ENCODE measurements at places on chromosomes 1 and 21.
A peak's percentile ranks its signal among the peaks of the same experiment; 100 is the strongest.

- DNase-seq = no peak
These were observed 283.6 kb upstream of the USP25 start for GRCh38 chr21:15446223-15446622.

- DNase-seq = peak; percentile 7
These were observed 728 bp downstream of the OTUD7B start for GRCh38 chr1:150009604-150010392.

DNA sequence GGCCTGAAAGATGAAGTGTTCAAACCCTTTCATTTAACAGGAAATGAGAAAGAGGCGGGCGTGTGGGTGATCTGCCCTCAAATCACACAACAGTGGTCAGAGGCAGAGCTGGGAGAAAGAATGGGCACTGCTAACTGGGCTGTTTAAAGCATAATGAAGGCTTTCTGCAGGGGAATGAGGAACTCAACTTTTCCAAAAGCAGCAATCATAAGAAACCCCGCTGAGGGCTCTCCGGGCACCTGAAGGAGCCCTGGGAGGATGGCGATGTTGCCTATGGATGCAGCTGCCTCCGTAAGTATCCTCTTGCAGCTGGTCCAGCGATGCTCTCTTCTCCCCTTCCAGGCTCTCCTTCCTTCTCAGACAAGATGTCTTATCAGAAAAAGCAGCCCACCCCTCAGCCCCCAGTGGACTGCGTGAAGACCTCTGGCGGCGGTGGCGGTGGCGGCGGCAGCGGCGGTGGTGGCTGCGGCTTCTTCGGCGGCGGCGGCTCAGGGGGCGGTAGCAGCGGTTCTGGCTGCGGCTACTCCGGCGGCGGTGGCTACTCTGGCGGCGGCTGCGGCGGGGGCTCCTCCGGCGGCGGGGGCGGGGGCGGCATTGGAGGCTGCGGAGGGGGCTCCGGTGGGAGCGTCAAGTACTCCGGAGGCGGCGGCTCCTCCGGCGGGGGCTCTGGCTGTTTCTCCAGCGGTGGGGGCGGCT is 1.2 kb downstream of the LORICRIN start:
- peak; percentile 6 for DNase-seq

GRCh38 chr21:46527801-46528200 is 69.1 kb downstream of the DIP2A start:
- DNase-seq = no peak

GRCh38 chr1:116503546-116504307 is 67.1 kb downstream of the CD58 start:
- DNase-seq = no peak

- no peak for DNase-seq
These were observed 576.0 kb downstream of the PTBP2 start for GRCh38 chr1:97297611-97298010.

DNA sequence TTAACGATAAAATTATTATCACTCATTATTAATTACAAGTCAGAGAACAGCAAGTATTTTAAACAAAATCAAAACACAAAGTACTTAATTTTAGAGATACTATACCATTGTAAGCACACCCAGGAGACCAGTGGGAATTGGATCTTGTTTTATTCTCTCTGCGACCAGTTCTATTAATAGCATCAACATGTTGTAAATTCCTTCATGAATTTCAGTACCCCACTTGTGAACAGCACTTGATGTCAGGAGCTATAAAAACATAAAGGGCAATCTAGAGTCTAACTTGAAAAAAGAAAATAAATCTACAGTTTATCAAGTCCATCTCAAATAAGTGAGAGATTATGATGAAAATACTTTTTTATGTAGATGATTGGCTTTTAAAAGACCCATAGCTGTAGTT is 42.9 kb downstream of the USP24 start:
- no peak for DNase-seq

DNA sequence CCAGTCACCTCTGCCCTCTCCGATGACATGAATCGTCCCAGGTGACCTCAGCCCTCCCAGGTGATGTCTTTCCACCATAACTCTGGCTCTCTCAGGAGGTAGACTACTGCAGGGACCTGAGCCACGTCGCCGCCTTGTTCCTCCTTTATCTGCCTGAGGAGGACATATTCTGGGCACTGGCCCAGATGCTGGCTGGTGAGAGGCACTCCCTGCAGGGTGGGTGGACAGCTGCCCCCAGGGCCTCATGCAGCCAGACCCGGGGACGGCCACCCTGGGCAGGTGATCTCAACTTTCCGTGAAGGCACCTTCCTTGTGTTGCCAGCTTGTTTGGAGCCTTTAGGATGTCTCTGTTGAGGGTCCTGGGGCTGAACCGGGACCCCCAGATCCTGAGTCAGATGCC is 13.9 kb upstream of the ZBTB17 start:
- DNase-seq = no peak

GRCh38 chr1:53467391-53467790 is 8.2 kb downstream of the DMRTB1 start:
- DNase-seq = no peak

- DNase-seq = no peak
These were observed 229.1 kb upstream of the ZP4 start for GRCh38 chr1:238119861-238120260.

GRCh38 chr1:8170059-8170835 is 144.1 kb upstream of the ERRFI1 start:
- DNase-seq = no peak

DNA sequence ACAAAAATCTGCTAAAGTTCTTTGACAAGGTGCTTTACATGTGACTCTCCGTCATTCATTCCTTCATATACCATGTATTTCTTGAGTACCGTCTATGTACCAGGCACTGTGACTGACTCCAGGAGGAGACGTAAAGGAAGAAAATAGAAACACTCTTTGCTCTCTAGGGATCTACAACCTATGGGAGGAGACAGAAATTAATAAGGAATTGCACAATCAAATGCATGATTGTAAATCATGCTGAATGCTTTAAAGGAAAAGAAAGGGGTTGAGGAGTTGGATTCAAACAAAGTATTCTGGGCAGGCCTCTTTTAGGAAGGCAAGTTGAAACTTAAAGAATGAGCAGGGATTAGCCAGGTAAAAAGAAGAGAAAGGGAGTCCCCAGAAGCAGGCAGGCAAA is 239.1 kb upstream of the FGGY start:
- DNase-seq = no peak

DNA sequence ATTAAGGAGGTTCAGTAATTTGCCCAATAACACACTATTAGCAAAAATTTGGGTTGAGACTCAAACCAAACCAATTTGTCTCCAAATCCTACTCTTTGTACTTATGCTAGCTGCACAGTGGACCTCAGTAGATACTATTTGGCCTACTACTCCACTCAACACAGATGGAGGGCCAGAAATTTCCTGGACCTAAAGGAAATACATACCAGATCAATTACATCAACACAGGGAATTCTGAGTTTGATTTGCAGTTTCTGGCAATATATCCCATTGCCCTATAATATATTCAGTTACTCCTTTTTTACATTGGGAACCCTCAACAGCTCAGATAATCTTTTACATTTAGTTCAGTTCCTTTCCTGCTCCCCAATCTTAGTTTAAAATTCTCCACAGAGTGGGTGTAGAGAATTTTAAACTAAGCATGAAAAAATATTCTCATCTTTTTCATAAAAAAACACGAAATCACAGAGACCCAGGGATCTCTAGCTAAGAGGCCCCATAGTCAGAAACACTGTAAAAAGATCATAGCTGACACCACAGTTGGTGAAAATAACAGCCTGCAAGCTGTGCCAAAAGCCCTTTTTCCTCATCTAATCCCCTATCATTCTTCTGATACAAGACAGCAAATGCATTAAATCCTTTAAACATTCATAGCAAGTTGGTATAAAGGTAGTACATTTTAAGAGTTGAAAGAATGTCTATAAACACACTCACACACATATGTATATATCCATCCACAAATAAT is 317.7 kb upstream of the ESRRG start:
- DNase-seq = no peak

DNA sequence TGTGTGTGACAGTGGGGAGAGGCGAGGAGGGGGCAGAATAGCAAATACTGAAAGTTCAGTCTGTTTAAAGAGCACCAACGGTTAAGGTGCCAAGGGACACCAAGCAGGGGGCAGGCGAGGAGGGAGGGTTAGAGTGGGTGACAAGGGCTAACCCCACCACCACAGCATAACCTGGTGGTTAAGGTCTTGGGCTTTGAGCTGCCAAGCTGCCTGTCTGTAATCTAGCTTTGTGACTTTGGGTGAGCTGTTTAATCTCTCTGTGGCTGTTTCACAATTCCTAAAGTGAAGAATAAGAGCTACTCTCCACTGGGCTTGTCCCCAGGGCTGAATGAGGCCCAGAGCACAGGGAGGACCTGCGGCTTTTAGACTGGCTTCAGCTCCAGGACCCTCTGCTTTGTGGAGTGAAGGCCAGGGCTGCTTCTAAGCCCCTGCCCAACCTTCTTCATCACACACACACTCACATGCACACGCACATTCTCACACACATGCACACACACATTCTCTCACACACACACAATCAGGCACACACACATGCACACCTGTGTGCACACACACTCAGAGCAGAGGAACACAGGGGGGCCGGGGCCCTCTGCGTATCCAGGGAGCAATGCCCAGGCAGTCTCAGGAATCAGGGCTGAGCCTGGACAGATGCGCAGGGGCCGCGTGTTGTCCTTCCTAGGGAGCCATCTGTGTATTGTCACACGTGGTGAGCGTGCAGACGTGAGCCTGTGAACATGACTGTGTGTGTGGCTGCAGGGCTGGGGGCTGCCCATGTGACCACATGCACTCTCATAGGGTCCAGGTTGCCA is 101.6 kb upstream of the TARDBP start:
- no peak for DNase-seq

DNA sequence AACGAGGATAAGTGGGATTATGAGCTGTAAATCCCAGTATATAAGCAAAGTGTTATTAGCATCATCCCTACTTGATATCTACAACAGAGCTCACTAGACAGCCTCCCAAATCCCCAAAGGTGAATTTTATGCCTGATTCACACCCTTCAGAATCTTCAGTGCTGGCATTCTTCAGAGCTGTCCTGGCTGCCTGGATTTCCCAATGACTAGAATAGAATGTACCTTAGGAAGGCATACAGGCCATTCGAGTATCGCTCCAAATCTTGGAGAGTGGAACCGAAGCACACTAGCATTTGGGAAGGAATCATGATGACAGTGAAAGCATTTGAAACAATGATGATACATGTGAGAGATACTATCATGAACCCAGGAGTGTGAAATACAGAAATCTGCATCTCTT is 22.3 kb downstream of the ZBTB40 start:
- no peak for DNase-seq

- DNase-seq = no peak
These were observed 429.4 kb upstream of the TMPRSS15 start for GRCh38 chr21:18832950-18833349.

DNA sequence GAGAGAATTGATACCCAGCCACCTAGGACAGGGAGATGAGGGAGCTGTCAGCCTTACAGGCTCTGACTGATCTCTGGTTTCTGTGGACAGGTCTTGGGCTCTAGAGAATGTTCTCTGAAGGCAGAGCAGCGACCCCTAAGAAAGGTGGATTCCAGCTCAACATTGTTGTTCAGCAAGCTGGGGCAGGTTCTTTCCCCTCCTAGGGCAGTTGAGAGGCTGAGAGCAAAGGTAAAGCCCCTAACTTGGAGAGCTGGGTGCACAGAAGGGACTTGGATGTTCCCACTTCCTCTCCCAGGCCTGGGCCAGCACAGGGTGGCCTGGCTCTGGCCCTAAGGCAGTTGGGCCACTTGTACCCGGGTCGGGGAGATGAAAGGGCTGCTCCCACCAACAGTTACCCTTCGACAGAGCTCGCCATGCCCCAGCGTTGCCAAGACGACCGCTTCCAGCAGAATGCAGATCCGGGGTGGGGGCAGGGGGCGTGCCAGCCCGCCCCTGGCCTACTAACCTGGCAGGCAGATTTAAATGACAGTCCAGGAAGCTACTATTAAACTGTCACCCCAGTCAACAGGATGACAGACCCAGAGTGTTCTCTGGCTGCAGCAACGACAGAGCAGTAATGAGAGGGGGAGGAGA is 31.6 kb downstream of the LRP8 start:
- DNase-seq = no peak

- DNase-seq = no peak
These were observed 6.1 kb upstream of the MFAP2 start for GRCh38 chr1:16986560-16986959.

DNA sequence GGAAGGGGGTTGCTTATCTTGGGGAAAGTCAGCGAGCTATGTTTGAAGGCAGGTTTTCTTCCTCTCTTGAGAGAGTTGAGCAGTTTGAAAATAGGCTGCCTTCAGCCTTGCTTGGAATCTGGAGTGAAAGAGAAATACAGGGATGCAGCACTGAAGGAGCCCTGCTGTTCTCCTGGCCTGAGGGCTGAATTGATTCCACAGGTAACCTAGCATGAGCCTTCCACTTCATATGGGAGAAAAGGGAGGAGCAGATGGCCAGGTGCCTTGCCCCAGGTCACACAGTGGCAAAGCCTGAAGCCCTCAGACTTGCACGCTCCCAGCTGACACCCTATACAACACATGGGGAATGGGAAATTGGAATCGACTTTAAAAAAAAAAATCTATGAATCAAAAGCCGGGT is 88.0 kb upstream of the WLS start:
- DNase-seq = no peak

GRCh38 chr1:237093691-237094090 is 51.7 kb downstream of the RYR2 start:
- no peak for DNase-seq

DNA sequence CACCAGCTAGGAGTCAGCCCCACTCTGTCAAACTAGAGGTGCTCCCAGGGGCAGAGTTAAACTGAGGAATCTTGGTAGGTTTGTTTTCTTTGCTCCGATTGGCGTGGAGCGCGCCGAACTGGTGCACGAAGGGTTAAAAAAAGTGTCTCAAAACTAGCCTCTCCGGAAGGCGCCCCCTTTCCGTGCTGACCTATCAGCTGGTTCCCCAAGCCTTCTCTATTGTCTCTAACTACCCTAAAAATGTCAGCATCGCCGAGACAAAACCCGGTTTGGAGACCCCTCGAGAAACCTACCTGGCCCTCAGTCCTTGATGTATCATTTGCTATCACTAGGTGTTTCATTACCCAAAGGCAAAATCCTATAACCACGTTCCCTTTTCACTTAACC is 2.2 kb downstream of the TGFB2 start:
- no peak for DNase-seq

DNA sequence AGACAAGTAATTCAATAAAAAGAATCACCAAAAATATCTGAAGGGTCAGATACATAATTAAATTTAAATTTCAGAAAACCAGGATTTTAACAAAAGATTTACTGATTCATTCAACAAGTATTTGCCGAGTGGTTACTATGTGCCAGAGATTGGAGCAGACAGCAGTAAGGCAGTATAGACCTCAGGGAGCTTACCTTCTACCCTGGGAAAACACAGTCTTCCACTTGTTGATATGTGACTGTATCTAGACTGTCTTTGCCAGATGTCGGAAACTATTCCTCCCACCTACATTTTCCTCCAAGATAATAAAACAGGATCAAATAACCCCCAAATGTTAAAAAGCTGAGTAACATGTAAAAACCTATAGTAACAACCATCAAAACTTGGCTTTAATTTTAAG is 6.2 kb downstream of the HNRNPR start:
- DNase-seq = no peak

- DNase-seq = no peak
These were observed 67.7 kb downstream of the ALG6 start for GRCh38 chr1:63435161-63435560.
